Endothelial cell of coronary artery (primary cell): ENCODE measurements at places on chromosomes 2 and 18. TPM values are rescaled to one million over a fixed set of nuclear protein-coding genes. Genes with fewer than 3 reads are reported as not detected.

Gene UGT1A5
- not detected in 2 replicates for total RNA-seq

Gene DNAJC5G
- total RNA-seq = not detected in 2 replicates

Gene CD8B2
- total RNA-seq = not detected in 2 replicates

Gene PLEKHB2
- total RNA-seq = 98.9 and 101 TPM in 2 replicates

Gene RAPGEF4
- total RNA-seq = 5.9 and 6.2 TPM in 2 replicates

Gene CDH2
- 60.9 and 137 TPM in 2 replicates for total RNA-seq

Gene UNC50
- 38.0 and 47.9 TPM in 2 replicates for total RNA-seq

Gene ANKRD30B
- not detected in 2 replicates for total RNA-seq

Gene UGT1A4
- not detected in 2 replicates for total RNA-seq

Gene TTR
- total RNA-seq = not detected in 2 replicates
